ENCODE measurements at places on chromosomes 11 and 22.

GRCh38 chr22:45462034-45462655 is 40.5 kb upstream of the FBLN1 start:
- no peak for DNase-seq

DNA sequence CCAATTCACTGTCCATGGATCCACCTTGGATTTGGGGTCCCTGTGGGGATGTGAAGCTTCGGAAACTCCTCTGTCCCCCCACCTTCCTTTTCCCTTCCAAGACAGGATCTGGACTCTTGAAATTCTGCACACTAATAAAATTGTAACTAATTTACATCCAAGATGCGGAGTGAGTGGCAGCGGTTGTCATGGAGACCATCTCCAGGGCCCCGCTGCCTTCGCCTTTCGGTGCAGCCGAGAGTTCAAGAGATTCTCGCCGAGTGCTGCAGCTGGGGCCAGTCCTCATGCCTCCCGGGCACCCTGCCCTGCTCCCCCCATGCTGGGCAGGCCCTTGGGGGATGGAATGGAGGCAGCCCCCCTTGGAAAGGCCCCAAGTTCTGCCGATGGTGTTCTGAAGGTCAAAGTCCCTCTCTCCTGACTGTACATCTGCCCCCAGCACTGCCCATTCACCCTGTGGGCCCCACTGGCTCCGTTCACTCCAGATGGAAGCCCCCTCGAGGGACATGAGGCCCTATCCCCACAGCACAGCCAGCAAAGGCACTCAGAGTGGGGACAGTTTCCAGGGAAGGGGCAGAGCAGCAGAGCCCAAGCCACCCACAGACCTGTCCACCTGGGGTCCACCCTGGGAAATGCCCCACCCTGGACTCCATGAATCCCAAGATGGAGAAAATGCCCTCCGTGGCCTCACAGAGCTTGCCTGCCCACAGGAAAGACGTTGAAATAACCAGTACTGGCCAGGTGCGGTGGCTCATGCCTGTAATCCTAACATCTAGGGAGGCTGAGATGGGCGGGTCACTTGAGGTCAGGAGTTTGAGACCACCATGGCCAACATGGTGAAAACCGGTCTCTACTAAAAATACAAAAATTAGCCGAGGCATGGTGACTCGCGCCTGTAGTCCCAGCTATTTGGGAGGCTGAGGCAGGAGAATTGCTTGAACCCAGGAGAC is 25.9 kb downstream of the IGLL1 start:
- DNase-seq, result no peak

DNA sequence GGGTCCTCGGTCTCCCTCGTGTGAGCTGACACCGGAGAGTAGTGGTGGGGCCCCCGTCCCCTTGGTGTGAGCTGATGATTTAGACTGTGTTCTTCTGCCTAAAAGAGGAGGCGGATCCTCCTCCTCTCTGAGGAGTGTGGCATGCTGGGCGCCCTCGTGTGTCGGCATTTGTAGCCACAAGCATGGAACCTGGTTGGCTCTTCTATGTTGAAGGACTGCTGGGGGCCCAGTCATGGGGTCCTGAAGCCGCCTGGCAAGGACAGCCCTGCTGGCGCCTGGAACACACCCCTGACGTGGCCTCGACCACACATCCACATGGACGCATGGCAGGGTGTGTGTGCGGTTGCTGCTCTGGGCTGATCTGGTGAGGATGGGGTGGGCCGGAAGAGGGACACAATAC is 50.2 kb downstream of the AP2A2 start:
- no peak for DNase-seq

GRCh38 chr22:25045159-25045558 is 92.6 kb downstream of the KIAA1671 start:
- no peak for DNase-seq

DNA sequence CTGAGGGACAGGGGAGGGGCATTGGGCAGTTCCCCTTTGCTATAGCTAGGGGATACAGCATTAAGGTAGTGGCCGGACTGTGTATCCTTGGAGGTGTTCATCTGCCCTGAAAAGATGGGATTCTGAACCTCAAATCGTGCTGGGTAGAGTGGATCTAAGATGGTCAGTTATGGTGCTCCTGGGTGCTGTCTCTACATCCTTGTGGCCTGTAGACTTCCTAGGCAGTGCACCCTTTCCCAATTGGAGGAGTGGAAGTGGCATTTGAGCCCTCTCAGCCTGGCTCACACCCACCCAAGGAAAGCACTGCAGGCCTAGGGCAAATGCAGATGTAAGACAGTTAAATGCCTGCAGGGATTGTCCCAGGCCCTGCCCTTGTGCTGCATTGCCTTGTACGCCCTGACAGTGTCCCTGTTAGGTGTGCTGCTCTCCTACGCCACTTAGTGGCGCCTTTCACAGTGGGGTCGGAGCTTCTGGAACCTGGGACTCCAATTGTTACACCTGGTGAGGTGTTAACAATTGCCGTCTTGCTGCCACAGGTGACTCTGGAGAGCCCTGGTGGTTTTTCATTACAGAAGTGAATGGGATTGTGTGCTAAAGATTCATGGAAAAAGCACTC is 35.0 kb downstream of the PPFIBP2 start:
- DNase-seq, result no peak

GRCh38 chr11:5847711-5848110 is 6.0 kb upstream of the OR52E6 start:
- DNase-seq, result no peak

- DNase-seq, result no peak
Observed at GRCh38 chr11:100759856-100760255, 72.8 kb downstream of the ARHGAP42 start.

DNA sequence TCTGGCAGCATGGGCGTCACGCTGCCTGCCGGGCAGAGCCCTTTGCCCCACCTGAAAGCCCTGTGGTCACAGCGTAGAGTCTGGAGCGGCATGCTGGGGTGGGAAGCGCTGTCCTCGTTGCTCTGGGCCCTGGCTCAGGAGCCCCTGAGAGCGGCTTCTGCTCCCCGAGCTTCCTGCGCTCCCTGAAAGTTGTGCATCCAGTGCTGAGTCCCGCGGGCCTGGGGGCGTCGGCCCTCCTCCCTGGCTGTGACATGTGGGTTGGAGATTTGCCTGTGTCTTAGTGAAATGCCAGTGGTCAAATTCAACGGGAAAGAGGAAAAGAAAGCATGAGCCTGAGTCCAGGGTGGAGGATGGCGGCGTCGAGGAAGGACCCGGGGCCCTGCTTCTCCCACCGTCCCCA is 1208.0 kb downstream of the BRD1 start:
- no peak for DNase-seq

DNA sequence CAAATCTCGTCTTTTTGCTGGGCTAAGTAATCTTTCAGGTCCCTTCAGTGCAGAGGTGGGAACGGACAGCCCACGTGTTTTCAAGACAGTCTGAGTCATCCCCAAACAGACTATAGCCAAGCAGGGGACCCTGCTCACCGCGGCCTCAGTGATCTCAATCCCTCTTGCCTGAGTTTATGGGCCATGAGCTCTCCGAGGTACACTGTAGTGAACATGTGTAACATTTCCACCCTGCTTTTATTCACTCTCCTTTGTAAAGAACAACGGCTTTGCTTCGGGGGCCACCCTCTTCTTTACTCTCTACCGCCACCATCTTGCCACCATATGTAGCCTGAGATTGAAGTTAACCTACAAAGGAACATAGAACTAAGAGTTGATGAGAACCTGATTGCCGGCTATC is 11.5 kb upstream of the KCTD14 start:
- no peak for DNase-seq

GRCh38 chr11:6694229-6694535 is 11.0 kb upstream of the MRPL17 start:
- no peak for DNase-seq

GRCh38 chr11:115077740-115078139 is 399.4 kb downstream of the NXPE2 start:
- DNase-seq, result no peak

- DNase-seq, result no peak
Observed at GRCh38 chr11:73206801-73207200, 11.3 kb upstream of the P2RY2 start.

DNA sequence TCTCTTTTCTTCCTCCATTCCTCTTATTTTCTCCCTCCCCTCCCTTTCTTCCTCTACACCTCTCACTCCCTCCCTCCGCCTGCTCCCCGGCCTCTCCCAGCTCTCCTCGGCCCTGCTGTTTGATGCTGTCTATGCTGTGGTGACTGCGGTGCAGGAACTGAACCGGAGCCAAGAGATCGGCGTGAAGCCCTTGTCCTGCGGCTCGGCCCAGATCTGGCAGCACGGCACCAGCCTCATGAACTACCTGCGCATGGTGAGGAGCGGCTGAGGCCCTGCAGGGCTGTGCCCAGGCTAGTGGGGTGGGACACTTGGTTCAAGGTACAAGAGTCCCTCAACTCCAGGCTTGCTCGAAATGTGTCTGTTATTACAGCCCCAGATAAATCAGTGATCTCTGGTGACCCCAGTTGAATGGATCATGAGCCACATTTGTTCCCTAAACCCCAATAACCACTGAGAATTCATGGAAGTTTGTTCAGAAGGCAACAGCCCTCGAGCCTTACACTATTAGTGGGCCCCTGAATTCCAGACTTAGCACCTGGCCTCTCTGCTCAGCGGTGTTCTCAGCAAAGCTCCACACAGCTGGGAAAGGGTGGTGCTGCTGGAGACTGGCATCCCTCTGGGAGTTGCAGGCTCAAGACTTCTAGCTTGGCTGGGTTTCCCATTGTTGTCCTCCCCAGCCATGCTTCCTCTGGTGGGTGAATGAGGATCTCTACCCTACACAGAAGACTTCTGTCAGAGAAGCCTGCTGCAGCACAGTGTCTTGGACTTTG is 149.8 kb upstream of the TBCEL start:
- no peak for DNase-seq

- DNase-seq, result no peak
Observed at GRCh38 chr22:29901354-29901753, 18.4 kb downstream of the MTMR3 start.

DNA sequence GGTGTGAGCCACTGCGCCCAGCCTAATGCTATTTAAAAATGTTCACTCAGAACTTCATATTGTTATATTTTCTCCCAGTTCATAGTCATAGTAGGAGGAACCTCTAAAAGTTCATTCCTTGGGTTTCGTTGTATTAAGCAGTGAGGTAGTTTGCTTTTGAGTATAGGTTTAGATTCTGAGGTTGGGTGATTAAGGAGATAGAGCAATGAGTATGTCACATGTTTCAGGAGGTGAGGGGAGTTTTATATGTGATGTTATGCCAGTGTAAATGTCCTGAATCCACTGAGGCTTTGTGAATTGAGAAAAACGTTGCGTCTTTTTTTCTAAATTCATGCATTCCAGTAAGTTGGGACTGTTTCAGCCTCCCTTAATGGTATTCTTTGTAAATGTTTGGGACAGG is 4.2 kb downstream of the UBE2L3 start:
- DNase-seq, result no peak

DNA sequence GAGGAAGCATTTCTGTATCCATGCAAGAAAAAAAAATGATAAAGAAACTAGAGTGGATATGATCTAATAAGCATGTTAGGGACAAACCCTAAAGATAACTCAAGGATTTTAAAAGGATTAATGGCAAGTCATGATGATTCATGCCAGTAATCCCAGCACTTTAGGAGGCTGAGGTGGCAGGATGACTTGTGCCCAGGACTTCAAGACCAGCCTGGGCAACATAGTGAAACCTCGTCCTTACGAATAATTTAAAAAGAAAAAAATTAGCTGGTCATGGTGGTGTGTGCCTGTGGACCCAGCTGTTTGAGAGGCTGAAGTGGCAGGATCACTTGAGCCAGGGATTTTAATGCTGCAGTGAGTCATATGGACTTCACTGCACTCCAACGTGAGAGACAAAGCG is 145.5 kb upstream of the BLID start:
- DNase-seq, result no peak

GRCh38 chr11:91926965-91927364 is 297.7 kb upstream of the FAT3 start:
- DNase-seq, result no peak

Data from activated CD4-positive, CD25-positive, alpha-beta regulatory T cell (primary cell).